ENCODE measurements at places on chromosomes 12 and 14. TPM values are rescaled to one million over a fixed set of nuclear protein-coding genes. Genes with fewer than 3 reads are reported as not detected.

DNA sequence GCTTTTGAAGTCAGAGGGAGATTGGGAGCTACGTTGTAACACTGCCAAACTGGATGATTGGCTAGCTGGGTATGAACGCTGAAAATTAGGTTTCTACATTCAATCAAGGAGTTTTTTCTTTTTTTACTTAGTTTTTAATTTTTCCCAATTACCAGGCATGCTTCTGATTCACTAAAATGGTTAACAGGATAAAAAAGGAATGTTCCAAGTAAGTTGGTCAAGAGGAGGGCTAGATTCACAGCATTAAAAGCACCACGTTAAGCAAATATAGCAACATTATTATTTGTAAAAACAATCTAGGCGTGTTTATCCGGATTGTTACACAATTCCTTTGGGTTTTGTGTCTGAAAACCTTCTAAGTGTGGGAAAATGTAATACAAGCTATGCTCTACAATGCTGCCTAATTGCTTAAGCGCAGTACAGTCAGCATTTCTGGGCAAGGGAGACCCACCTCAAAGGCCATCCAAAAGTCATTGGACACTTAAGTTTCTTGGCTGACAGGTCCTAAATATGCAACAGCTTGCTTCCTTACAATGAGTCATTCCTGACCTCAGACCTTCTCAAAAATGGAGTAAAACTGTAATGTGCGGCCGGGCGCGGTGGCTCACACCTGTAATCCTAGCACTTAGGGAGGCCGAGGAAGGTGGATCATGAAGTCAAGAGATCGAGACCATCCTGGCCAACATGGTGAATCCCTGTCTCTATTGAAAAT, 1.2 kb downstream of the RPLP0 start:
- no peak for DNase-seq

DNA sequence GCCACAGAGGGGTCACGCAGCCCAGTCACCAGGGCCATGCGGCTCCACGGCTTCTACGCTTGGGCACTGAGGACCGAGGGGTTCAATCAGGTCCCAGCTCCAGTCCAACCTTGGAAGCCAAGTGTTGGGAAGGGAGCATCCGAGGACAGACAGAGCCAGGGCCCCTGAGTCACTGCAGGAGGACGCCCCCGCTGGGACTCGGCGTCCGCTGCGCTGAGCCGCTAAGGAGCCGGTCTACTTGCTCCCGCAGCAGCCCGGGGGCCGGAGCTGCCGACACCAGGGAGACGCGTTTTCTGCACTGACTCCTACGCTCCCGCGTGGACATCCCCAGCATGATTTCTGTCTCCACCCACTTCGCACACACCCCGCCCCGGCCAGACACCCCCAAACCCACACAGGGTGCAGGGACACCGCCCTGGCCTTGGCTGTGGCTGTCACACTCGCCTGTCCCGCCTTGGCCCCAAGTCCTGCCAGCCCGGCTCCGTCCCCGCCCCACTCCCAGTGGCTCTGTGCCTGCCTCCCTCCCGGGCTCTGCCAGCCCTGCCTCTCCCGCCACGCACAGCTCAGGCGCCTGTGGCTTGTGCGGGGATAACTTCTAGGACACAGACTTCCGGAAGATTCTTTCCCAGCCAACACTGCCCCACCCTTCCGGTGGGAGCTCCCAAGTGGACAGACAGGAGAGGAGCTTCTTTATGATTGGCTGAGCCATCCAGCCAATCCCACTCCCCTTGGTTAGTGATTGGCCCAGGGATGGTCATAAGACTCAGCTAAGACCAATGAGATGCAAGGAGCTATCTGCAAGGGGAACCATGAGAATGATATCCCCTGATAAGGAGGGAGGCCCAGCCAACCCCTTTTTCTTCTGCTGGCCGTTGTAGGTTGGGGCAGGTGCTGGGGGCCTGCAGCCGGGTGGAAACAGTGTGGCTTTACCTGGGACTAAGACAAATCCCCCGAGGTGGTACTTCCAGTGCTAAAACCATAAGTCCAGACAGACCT, 118.9 kb upstream of the SFSWAP start:
- DNase-seq, result no peak

GRCh38 chr12:99388671-99389195, 258.8 kb upstream of the GARIN6 start:
- no peak for DNase-seq

NGB gene
- total RNA-seq, result not detected

DNA sequence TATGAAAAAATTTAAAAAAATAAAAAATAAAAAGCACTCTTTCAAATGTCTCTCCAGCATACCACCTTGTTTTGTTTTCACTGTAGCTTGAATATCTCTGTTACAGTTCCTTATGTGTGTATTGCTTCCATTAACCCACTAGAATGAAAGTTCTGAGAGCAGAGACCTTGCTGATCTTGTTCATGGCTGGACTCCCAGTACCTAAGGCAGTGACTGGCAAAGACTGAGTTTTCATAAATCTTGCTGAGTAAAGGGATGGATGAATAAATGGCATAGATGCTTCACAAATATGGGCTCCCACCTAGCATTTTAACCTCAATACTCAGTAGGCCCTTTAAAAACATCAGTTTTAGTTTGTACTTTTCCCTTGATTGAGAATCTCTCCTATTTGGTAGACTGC, 915.9 kb downstream of the DIO2 start:
- no peak for DNase-seq

GRCh38 chr12:39161465-39162085, 256.2 kb upstream of the CPNE8 start:
- no peak for DNase-seq

- DNase-seq, result no peak
These were observed 10.9 kb downstream of the MTA1 start for GRCh38 chr14:105430565-105430964.

DNA sequence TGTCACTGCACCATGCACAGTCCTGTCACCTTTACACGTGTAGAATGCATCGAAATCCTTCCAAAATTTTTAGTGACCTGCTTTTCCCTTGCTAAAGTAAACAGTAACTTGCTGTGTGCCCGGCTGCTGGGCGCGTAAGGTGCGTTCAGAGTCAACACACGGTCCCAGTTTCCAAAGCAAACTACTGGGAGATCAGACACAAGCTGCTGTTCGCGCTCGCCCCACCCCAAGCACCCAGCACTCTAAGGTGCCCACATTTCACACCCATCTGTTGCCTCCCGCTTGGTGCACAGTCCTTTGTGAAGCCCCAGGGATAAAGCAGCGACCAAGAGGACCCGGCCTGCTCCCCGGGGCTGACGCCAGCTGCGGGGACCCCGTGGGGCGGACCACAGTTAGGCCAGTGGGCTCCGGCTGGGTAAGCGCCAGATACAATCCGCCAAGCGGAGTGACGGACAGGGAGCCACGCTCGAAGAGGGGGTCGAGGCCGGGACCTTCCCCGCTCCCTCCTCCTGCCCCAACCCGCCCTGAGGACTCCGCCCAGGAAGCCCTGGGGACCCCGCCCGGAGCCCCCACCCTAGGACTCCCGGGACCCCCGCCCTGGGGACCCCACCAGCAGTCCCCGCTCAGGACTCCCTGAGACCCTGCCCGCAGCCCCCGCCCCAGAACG, 633 bp downstream of the STX2 start:
- DNase-seq, result peak; percentile 39

DNA sequence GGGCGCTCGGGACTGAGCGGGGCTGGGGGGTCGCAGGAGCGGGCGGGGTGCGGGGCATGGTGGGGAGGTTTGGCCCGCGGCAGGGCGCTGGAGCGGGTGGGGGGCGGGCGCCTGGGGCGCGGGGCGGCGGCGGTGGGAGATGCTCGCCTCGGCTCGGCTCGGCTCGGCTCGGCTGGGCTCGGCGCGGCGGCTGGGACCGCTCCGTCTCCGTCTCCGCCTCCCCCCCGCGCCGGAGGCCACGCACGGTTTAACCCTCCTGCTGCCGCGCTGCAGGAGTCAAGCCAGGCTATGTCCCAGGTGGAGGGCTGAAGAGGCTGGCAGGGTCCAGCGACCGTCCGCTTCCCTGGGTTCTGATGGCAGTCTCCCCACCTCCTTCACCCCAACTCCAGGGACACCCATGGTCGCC, at the start of gene PIANP:
Gene PIANP (minus strand): TSS at position 170 of the 406 bp plus-strand sequence. CDS start 2,754 bp downstream, outside the sequence.
- peak; percentile 57 for DNase-seq

DNA sequence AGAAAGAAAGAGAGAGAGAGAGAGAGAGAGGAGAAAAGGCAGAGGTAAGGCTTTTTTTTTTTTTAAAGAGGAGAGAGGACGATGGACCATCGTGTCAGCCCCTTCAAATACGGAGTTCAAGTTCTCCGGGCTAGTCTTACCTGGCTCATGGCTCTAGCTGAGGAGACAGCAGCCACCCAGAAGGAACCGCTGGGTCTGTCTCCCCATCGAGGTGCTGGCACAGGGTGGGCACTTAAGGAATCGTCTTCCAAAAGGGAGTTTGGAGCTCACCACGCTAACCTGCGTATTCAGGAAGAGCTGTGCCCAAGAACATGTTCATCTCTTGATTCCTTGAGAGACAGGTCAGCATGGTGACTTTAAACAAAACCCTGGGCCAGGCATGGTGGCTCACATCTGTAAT, 102.7 kb downstream of the SETD3 start:
- DNase-seq, result no peak

DNA sequence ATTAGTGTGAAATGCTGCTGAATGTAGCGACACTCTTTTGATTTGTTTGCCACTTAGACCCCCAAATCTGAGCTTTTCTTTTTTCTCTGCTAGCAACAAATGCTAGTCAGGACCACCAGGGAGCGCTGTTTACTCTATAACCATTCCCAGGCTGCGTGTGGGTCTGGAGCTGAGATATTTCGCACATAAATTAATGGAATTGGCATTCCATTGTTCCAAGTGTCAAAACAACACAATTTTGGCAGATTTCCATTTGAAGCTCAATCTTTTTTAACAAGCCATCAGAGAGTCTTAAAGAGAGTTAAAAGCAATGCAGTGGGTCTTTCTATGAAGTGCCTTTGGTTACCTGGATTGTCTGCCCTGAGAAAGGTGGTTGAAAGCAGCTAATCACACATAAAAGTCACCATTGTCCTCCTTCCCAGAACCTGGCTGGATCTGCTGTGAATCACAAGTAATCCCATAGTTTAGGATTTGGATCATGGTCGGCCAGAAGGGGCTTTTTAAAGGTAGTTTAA, 7.4 kb upstream of the TMEM132C start:
- DNase-seq, result no peak
